ENCODE measurements at places on chromosomes 4 and X. TPM values are rescaled to one million over a fixed set of nuclear protein-coding genes. Genes with fewer than 3 reads are reported as not detected.

DNA sequence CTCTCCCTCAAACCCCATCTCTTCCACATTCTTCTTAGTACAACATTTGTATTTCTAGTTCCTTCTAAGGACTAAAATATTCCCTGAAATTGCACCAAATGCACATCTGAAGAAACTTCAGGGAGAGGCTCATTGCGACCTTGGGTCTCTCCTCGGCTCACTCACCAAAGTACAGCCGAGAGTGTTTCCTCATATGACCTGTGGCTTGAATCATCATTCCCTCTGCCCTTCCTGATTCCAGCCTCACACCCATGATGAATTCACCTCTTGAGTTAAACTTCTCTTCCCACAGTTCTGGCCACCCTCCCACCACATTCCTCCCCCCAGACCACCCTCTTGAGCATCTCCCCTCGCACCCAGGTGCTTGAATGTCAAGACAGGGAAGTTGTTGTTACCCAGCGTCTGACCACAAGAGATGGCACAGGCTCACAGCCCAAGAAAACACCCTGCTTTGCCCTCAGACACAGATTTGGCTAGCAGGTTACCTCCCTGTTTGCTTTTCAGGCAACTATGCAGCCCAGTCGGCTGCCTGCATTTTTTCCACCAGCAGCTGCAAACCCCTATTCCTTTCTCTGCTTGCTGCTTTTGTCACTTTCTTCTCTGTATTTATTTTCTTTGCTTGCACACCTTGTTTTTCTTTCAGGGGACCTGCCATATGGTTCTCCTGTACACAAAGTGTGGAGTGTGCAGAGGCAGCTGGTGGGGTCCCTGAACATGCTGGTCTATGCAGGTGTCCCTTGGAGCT is 214.8 kb downstream of the SPATA18 start:
- no peak for DNase-seq

- DNase-seq: peak; percentile 17
Observed at GRCh38 chr4:72451349-72451748, 117.7 kb downstream of the ADAMTS3 start.

DNA sequence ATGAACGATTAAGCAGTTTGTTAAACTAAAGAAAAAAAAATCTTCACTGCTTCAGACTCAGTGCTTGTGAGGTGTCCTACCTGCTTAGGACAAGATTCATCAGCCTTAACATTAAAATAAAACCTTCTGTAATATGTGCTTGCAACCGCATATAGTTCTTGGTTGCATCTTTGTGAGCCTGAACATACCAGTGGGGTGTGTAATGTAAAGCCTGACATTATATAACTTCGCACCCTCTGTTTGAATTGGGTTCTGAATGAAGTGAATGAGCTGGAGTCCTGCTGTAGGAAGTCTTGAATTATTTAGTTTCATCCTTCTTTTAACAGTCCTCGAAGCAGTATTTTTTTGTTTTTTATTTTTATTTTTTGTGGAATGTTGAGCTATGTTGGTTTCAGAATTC is 3.1 kb downstream of the KDM6A start:
- no peak for DNase-seq

Gene PABPC4L
- 0.19 TPM for total RNA-seq

Gene ADH1C
- 1.6 TPM for total RNA-seq

- DNase-seq: no peak
Observed at GRCh38 chr4:110124711-110125110, 73.7 kb downstream of the ELOVL6 start.

GRCh38 chrX:10741003-10741402 is 120.6 kb upstream of the MID1 start:
- DNase-seq: no peak

Gene MID1IP1
- 30.0 TPM for total RNA-seq

Gene HTR2C
- not detected for total RNA-seq

- DNase-seq: no peak
Observed at GRCh38 chrX:39247536-39247935, 446.3 kb downstream of the MID1IP1 start.

- DNase-seq: no peak
Observed at GRCh38 chr4:143351774-143352451, 15.2 kb downstream of the GAB1 start.

GRCh38 chr4:141435446-141436225 is 200.7 kb upstream of the IL15 start:
- DNase-seq: no peak

Gene USP11
- 42.7 TPM for total RNA-seq

Gene TEC
- total RNA-seq: 3.5 TPM

GRCh38 chrX:124023838-124024238 is 62.3 kb downstream of the STAG2 start:
- DNase-seq: no peak

DNA sequence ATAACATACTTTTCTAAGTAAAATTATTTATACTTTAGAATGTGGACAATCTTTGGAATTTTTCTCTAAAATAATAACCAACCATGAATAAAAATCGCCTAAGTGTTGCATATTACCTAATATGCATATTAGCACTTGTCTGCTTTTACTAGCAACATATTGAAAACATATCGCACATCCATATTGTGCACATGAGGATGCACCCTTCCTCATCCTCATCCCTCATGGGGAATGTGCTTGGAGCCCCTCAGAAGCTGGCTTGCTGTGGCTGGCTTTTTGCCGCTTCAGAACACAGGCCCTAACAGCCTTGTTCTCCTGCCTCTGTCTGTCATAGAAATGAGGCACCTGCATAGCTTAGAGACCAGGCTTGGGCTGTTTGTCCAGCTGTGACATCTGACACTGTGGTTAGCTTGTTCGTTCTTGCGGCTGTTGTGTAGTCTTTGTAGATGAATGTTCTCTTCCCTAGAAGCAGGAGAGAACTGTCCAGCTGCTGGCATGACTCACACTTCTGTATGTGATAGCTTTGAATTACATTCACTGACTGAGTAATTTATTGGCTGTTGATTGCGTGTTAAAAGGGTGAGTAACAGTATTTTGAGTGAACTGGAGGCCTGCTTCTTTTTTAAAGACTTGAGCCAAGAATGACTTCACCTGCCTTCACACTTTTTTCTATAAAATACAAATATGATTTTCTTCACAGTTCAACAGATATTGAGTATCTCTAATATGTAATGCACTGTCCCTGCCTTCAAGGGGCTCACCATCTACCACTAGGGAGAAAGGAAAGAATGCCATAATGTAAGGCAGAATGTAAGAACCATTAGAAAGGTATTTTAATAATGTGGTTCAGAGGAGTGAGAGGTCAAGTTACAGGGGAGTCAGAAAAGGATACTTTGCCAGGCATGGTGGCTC is 81.9 kb downstream of the HMGB2 start:
- DNase-seq: peak; percentile 59

Gene NSG1
- total RNA-seq: 2.4 TPM

DNA sequence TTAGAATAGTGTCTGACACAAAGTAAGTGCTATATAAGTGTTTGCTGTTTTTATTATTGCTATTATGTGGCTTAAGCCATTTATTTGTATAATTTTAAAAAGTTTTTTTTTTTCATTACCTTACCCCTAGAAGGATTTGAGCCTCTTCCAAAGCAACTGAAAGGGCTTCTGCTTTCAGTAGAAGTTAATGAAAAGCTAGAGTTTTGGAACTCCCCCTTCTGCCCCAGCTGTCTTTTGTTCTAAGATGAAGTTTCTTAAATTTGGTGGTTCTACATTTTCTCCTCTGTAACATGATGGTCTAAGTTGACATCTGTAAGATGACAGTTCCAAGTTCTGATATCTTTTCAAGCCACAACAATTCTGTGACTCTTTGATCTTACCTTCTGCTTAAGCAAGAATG is 30.3 kb downstream of the FHIP1A start:
- DNase-seq: no peak

Gene TIMM8A
- total RNA-seq: 13.0 TPM

- DNase-seq: peak; percentile 72
Observed at GRCh38 chr4:85147481-85148076, 181.1 kb upstream of the WDFY3 start.

GRCh38 chr4:5799406-5799805 is 88.4 kb downstream of the EVC start:
- no peak for DNase-seq

Gene ETDB
- total RNA-seq: not detected

Gene RTL3
- total RNA-seq: 0.20 TPM

DNA sequence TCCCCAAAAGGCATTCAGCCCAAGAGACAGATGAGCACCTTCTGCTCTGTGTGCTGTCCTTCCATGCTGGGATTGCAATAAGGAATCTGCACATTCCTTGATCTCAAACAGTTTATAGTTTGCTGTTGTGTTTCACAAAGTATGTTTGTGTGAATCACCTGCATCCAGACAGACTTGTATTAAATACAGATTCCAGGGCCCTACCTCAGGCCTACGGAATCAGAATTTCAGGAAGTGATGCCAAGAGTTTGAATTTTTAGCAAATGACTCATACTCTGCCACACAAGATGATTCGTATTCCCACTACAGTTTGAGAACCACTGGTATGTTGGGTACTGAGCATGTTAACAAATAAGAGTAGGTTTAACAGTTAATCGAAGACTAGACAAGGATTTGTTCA is 7.0 kb downstream of the VAMP7 start:
- DNase-seq: no peak

DNA sequence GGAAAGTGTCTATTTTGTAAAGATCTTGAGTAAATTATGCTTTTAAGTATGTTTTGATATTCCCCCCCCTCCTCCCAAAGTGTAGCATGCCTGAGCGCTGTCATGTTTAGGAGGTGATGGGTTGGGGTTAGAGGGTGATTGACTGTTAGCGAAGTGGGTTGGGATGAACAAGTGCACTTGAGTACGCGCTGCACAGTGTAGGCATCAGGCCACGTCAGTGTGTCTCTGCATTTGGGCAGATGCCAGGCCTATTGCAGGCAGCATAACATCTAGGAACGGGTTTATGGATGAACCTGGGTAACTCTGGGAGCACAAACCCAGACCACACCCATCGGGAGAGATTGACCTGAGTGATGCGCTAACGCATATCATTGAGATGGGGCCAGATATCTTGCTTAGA is 111.2 kb downstream of the TBL1X start:
- peak; percentile 42 for DNase-seq
